ENCODE measurements at places on chromosomes 2 and 18. TPM values are rescaled to one million over a fixed set of nuclear protein-coding genes. Genes with fewer than 3 reads are reported as not detected.

The TWIST2 gene
- total RNA-seq: 94.5 TPM

The RSAD2 gene
- total RNA-seq: 1.1 TPM

The TNFAIP6 gene
- total RNA-seq: 19.3 TPM

The KCNG2 gene
- total RNA-seq: 0.49 TPM

The SERPINB11 gene
- total RNA-seq: not detected

The EPC2 gene
- total RNA-seq: 16.5 TPM

The NR4A2 gene
- total RNA-seq: 0.19 TPM

The ABCB6 gene
- total RNA-seq: 29.5 TPM

The ANO7 gene
- 1.00 TPM for total RNA-seq

Measured in cardiac ventricle fibroblast (primary cell).